ENCODE measurements at places on chromosomes 11 and 22.
A peak's percentile ranks its signal among the peaks of the same experiment; 100 is the strongest.

DNA sequence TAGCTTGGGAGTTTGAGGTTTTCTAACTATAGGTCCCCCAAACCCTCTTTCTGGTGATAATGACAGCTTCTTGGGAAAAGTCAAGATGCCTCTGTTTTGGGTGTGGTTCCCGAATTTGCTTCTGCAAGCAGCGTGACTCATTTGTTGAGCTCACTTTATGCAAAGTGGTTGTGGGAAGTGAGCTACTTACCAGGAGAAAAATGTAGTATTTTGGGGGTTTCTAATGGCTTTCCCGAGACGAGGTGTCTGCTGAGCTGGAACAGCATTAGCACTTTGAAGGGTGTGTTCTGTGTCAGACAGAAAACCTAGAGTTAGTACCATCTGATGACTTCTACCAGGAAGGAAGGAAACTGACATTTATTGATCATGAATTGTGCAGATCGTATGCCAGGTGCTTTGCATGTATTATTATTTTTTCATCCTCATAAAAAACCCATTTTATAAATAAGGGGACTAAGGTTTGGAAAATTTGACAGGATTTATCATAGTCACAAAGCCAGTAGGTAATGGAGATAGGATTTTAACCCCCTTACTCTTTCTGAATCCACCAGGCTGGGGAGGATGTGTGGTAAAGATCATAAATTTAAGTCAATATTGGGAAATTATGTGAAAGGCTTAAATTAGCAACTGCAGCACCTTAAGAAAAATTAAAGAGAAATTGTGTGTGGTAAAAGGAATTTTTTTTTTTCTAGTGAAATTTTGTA is 108.8 kb upstream of the CD44 start:
- no peak for DNase-seq

- no peak for DNase-seq
Measured at GRCh38 chr22:49251371-49251770, 576.3 kb downstream of the BRD1 start.

DNA sequence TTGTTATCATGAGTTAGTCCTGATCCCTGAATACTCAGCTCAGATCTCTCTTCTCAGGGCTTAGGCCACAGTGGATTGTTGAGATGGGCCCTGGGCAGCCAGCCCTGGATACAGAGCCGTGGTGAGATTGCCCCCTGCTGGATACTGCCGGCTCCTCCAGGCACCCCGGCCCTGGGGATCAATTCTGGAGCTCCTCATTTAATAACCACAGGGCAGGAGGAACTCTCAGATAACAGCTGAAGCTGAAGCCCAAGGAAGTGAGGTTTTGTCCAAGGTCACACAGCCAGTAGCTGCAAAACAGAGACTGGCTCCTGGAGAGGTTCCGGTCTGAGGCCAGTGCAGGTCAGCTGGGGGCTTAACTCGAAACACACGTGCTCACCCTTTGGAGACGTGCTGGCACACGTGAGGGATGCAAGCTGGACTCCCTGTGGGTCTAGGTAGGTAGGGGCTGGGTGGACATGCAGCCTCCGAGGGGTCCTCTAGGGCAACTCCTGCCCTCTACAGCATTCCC is 16.0 kb downstream of the USH1C start:
- peak; percentile 5 for DNase-seq

- DNase-seq, result no peak
Measured at GRCh38 chr11:19444231-19444630, 203.5 kb upstream of the E2F8 start.

- DNase-seq, result no peak
Measured at GRCh38 chr22:49209452-49210195, 618.0 kb downstream of the BRD1 start.
